ENCODE measurements at places on chromosomes 2 and 18.

DNA sequence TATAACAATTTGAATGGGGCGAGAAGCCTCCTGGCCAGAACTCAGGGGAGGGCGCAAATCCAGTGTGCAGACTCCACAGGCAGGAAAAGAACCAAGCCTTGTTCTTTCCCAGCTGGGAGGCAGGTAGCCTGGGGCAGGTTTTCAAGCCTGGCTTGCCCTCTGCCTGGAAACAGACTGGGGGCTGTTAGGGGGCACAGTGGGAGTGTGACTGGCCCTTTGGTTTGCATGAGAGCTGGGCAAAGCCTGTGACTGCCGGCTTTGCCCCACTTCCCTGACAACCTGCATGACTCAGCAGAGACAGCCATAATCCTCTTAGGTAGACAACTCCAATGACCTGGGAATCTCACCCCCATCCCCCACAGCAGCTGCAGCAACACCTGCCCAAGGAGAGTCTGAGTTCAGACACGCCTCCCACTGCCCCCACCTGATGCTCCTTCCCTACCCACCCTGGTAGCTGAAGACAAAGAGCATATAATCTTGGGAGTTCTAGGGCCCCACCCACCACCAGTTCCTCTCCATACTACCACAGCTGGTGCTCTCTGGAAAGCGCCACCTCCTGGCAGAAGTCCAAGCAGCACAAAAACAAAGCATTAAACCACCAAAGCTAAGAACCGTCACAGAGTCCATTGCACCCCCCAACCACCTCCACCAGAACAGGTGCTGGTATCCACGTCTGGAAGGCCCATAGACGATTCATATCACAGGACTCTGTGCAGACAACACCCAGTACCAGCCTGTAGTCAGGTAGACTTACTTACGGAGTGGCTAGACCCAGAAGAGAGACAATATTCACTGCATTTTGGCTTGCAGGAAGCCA is 402.5 kb downstream of the STK39 start:
- DNase-seq: peak; percentile 73

- DNase-seq: no peak
These were observed 38.0 kb downstream of the KYNU start for GRCh38 chr2:142915502-142915901.

GRCh38 chr18:57347784-57348183 is 4.6 kb upstream of the ST8SIA3 start:
- no peak for DNase-seq

GRCh38 chr2:200488169-200488568 is 21.7 kb downstream of the KCTD18 start:
- DNase-seq: no peak

- DNase-seq: peak; percentile 25
These were observed 214.7 kb downstream of the SS18 start for GRCh38 chr18:25875551-25876240.

GRCh38 chr18:38750751-38751150 is 1185.2 kb upstream of the CELF4 start:
- DNase-seq: no peak

- DNase-seq: no peak
These were observed 138.7 kb upstream of the AQP4 start for GRCh38 chr18:27004056-27004829.

DNA sequence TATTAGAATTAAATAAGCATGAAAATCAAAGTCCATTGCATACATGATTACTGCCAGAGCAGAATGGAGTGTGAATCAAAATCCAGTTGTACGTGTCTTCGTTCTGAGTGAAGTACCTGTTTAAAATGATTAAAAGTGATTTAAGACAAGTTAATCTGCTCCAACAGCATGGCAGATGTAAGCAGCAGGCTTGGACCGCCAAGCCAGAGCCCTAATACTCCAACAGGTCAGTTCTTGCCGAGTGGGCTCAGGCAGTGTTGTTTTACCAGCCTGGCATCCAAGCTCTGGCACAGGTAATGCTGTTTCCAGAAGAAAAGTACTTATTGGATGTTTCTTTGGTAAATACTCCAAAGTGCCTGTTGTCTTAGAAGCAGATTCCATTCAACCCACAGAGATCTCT is 171.4 kb upstream of the EPAS1 start:
- no peak for DNase-seq

- DNase-seq: no peak
These were observed 58.4 kb downstream of the RABL2A start for GRCh38 chr2:113685471-113685870.

GRCh38 chr2:75199428-75200011 is at the start of gene TACR1:
TSS of gene TACR1 (minus strand) at chr2:75199520. CDS start at chr2:75198934, 586 bp downstream.
- DNase-seq: peak; percentile 30

GRCh38 chr2:188291617-188292347 is at the start of gene GULP1:
TSS of gene GULP1 (plus strand) at chr2:188291874. CDS start at chr2:188477703, 185,829 bp downstream.
- DNase-seq: no peak

GRCh38 chr18:31373641-31374040 is 2.9 kb upstream of the DSG4 start:
- DNase-seq: no peak

DNA sequence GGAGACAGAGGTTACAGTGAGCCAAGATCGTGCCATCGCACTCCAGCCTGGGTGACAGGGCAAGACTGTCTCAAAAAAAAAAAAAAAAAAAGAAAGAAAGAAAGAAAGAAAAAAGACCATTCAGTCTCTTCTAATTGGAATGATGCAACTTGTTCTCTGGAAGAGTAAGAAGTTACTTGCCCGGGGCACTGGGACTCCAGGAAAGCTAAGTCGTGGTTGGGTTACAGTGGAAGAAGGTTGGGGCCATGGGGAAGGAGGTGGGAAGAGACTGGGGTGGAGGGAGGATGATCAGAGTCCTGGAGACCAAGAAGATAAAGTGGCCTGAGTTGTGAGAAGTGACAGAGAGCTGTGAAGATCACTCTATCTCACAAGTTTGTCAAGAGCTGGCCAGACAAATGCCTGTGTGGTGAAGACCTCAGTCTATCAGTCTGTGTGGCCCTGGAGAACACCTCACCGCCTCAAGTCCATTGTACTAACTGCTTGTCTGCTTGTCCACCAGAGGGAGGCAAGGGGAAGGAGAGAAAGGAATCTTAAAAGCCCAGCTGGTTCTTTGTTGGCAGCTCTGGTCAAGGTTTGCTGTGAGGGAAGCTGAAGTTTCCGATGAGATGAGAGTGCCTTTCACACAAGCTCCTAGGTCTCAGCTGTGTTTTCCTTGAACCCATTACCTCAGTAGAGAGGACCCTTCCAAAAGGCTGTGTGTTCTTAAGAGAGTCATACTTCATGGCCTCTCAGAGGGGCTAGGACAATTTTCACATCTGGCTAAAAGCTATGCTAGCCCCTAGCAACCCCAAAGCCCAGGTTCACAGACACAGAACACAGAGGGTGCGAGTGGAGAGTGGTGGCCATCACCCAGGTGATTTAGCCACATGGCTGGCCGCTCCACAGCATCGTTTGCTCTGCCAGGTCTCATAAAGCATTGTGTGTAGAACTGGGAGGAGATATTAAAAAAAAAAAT is 72.0 kb upstream of the TMEM178A start:
- no peak for DNase-seq

GRCh38 chr2:238170386-238171071 is 11.8 kb downstream of the ERFE start:
- DNase-seq: no peak

- no peak for DNase-seq
These were observed 39.9 kb downstream of the PLEKHB2 start for GRCh38 chr2:131145040-131145439.

GRCh38 chr18:36494160-36494437 is 196.6 kb downstream of the FHOD3 start:
- DNase-seq: no peak

- no peak for DNase-seq
These were observed 13.4 kb upstream of the CELF4 start for GRCh38 chr18:37578886-37579513.

DNA sequence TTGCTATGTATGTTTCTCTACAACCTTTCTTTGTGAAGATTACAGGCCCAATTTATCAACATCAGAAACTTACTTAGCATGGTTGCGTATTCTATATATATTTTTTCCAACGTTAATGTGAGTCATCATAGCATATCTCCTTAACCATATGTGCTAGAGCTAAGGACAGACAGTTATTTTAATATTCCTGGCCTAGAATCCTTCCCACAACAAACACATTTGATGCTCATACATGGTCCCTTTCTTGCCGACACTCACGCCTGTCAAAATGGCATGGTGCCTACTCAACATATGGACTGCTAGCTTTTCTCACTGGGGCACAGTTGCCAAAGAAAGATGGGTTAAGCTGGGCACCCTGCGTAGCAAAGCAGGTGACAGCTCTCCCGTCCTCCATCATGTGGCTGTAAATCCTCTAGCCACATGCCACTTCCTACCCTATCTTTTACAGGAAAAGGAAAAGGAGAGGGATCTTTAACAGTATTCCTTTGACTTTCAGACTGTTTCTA is 75.2 kb upstream of the GALNT5 start:
- no peak for DNase-seq

GRCh38 chr2:21233194-21233593 is 109.4 kb downstream of the TDRD15 start:
- DNase-seq: no peak

DNA sequence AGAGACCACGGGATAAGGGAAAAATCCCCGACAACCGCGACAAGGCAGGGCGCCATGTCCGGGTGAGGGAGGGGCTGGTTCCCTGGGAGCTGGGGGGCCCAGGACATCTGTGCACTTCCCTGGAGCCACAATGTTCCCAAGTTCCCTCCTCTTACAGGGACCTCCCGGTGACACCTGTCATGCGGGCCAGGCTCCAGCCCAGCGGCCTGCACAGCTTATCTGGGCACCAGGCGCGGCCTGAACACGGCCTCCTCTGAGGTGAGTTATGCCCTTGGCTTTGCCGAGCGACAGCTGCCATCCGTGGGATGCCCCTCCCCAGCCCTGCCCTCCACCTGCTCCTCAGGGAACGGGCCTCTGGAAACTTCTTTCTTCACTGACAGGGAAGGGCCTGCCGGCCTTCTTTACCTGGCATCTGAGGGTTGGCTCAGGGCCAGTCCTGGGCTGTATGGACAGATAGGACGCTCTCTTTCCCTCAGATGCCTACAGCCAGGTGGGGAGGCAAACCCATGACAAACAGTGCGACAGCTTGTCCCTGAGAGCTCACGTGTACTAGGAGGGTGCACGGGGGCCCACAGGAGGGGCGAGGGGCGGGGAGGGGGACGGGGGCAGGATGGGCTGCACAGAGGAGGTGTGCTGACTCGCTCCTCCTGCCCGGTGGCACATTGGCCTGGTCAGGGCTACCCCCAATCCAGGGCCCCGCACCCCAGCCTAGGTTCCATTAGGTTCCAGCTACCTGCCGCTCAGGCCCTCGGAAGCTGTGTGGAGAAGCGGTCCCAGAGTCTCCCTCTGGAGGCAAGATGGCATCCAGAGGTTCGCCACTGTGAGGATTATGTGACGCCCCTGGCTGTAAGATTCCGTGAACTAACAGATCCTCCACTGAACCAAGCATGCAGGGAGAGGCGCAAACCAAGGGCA is 34.9 kb upstream of the HPCAL1 start:
- no peak for DNase-seq

- no peak for DNase-seq
These were observed 147.6 kb downstream of the CDC42EP3 start for GRCh38 chr2:37523814-37524362.

- DNase-seq: no peak
These were observed 187.3 kb upstream of the TNP1 start for GRCh38 chr2:217047209-217047608.

DNA sequence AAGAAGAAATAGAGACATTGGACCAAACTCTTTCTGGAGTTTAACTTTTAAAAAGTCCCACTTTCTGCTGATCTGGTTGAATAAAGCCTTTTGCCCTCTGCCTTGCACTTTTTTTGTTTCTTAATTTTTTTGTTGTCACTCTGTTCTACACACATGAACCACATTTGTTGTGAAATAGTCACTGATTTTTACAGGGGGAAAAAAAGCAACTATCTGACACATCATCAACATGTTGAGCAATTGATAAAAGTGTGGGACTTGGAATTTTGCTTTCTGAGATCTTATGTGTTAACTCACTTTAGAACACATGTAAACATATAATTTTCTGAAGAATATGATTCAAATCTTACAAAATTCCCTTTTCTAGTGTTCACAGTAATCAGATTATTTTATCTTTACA is 414.8 kb upstream of the FIGN start:
- DNase-seq: no peak

DNA sequence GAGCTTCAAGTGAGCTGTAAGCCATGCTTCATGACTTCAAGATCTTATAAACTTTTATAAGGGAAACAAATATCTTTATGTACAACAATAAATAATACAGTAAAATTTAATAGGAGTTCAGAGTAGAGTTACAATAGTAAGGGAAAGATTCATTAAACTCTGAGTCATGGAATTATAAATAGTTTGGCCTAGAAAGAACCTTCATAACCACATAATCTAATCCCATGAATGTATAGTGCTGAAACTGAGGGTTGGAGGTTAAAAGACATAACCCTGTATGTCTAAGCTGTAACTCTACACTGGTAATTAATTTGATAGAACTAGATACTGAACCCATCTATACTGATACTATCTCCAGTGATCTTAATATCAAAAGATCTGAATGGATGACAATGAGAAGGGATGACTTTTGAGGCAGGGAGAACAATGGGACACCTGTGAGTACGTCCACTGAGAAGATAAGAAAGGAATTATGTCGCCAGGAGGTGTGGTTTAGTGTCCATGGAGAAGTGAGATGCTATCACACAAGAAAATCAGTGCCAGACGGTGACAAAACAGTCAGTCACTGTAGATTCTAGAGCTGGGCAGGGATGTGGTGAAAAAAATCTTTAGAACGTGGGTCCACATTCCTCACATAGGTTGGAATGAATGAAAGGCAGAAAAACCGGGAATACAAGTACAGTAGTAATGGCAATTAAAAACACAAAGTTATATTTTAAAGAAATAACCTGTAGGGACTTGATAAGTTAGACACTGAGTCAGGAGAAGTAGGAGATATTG is 1.1 kb downstream of the IL1F10 start:
- DNase-seq: no peak

DNA sequence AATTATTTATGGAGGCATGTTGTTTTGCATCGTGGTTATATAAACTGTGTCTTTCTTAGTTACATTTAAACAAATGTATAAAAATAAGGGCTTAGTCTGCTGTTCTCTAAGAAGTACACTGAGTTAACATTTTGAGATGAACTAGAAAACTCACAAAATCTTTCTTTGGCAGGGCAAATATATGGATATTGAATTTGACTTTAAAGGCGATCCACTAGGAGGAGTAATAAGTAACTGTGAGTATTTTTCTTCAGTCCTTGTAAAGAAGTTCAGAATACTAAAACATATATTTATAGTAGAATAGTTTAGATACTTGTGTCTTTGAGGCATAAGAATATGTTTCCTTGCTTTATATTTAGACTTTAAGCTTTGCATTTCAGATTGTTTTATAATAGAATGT is 104.8 kb downstream of the MYO1B start:
- DNase-seq: no peak

GRCh38 chr2:30394096-30394495 is 53.0 kb upstream of the LCLAT1 start:
- DNase-seq: no peak

- DNase-seq: no peak
These were observed 558 bp downstream of the THAP4 start for GRCh38 chr2:241636182-241637017.

- DNase-seq: peak; percentile 17
These were observed 9.3 kb upstream of the LRRC30 start for GRCh38 chr18:7221424-7222155.

GRCh38 chr2:72673279-72673678 is 152.6 kb downstream of the EXOC6B start:
- DNase-seq: no peak

GRCh38 chr2:85760872-85761271 is 7.1 kb downstream of the ATOH8 start:
- no peak for DNase-seq

GRCh38 chr2:197915548-197916265 is 111.3 kb downstream of the PLCL1 start:
- no peak for DNase-seq

- DNase-seq: no peak
These were observed 57.3 kb upstream of the ALPP start for GRCh38 chr2:232321156-232321816.
